ENCODE measurements at places on chromosomes 11 and 22. TPM values are rescaled to one million over a fixed set of nuclear protein-coding genes. Genes with fewer than 3 reads are reported as not detected.
A peak's percentile ranks its signal among the peaks of the same experiment; 100 is the strongest.

GRCh38 chr22:25357606-25358420 lies 138.4 kb downstream of the CRYBB2 start:
- no peak for DNase-seq
- H3K4me3 ChIP-seq, result no peak overlapping the region
- peaks cover 20% of the 10 kb centered on the region for H3K36me3 ChIP-seq
- H3K27me3 ChIP-seq, result no peaks in the 10 kb centered on the region
- H3K27ac ChIP-seq, result no peak overlapping the region

GRCh38 chr22:32735526-32735925 lies 66.0 kb upstream of the TIMP3 start:
- DNase-seq, result no peak
- no peaks in the 10 kb centered on the region for H3K4me1 ChIP-seq
- H3K27me3 ChIP-seq, result no peaks in the 10 kb centered on the region
- no peak overlapping the region for H3K4me3 ChIP-seq
- no peak overlapping the region for H3K27ac ChIP-seq

DNA sequence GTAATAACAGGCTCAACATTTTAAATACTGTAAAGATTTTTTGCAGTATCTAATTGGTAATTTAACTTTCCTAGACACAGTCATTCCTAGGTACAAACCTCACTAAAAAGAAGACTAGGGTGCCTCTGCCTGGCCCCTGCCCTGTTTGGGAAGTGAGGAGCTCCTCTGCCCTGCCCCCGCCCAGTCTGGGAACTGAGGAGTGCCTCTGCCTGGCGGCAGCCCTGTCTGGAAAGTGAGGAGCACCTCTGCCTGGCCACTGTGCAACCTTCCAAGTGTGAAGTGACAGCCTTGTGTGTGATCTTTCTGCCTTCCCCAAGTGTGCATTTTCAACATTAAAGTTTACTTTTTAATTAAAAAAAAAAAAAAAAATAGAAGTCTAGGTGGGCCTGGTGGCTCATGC lies 4.2 kb downstream of the CHORDC1 start:
- no peak overlapping the region for H3K27ac ChIP-seq
- DNase-seq, result no peak
- no peaks in the 10 kb centered on the region for H3K27me3 ChIP-seq
- no peak overlapping the region for H3K4me3 ChIP-seq
- peaks cover 6% of the 10 kb centered on the region for H3K4me1 ChIP-seq

- peaks cover 66% of the 10 kb centered on the region for H3K36me3 ChIP-seq
- H3K4me3 ChIP-seq, result peak overlapping the region; percentile 75
- H3K27me3 ChIP-seq, result no peaks in the 10 kb centered on the region
- peak overlapping the region; percentile 31 for H3K27ac ChIP-seq
Observed at GRCh38 chr11:65502555-65503367, 3.9 kb downstream of the MALAT1 start.

DNA sequence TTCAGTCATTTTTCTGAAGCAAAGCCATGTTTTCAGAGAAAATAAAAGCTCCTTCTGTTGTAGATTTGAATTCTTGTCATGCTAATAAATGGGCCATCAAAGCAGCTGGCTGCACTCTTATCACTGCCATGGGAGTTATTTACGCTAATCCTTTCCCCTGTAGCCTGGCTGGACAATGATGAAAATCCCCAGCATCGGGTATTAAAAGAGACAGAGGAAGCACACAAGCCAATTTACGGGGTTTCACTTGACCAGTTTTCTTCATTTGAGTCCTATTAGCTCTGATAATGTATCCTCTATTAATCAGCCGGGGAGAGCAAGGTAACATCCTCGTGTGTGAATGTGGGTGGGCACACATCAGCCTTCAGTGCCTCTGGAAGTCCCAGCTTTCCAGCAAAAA lies 470.2 kb upstream of the API5 start:
- no peak overlapping the region for H3K27ac ChIP-seq
- no peaks in the 10 kb centered on the region for H3K36me3 ChIP-seq
- no peaks in the 10 kb centered on the region for H3K4me1 ChIP-seq
- H3K27me3 ChIP-seq, result no peaks in the 10 kb centered on the region

Gene LYVE1
- not detected for total RNA-seq

DNA sequence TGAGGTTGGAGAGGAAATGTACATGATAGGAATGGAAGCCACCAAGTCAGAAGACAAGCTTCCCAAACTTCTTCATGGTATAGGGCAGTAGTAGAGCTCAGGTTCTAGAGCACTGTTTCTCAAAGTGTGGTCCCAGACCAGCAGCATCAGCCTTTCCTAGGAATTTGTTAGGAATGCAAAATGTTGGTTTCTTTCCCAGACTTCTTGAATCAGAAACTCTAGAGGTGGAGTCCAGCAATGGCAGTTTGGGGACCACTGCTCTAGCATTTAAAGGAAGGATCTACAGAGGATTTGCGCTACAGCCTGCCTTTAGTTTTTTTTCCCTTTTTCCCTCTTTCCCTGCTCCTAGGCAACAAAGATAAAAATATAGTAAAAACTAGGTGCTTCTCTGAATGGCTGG lies 17.0 kb upstream of the MMP12 start:
- DNase-seq, result no peak
- no peak overlapping the region for H3K27ac ChIP-seq
- H3K4me3 ChIP-seq, result no peak overlapping the region

GRCh38 chr22:37898441-37899181 lies 7.5 kb upstream of the MICALL1 start:
- no peak overlapping the region for H3K27ac ChIP-seq
- H3K4me1 ChIP-seq, result peaks cover 25% of the 10 kb centered on the region
- H3K27me3 ChIP-seq, result no peaks in the 10 kb centered on the region

DNA sequence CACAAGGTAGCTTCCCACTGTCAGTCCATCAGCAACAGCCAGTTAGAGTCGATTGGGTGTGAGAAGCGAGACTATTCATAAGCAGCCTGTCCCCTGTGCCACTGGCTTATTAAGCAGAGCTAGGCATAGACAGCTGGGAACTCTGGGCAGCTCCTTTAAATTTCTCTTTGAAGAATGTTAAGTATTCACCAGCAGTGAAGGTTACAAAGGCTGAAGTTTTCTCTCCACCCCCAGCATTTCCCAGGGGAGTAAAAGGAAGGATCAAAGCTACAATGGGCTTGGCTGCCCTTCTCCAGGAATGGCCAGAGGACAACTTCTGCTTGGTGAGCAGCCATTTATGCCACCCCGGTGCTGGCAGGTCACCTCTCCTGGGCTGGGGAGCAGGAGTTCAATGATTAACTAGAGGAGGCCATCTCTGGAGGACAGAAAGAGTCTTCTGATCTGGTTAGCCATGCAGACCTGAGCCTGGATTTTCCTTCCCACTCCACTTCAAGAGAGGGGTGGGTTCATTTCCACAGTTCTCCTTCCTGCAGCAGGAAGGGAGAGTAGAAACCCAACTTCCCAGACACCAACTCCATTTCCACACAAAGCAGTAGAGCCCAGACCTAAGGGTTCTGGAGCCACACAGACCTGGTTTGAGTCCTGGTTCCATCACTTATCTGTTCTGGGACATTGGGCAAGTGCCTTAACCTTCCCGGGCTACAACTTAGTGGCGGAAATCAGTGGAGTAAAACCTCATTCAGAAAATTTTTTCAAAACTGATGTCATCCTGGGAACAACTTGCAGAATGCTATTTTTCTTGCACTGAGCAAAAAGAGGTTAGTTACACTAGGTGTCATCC lies 22.6 kb downstream of the POU2AF3 start:
- H3K27ac ChIP-seq, result no peak overlapping the region
- H3K4me1 ChIP-seq, result no peaks in the 10 kb centered on the region
- DNase-seq, result no peak
- H3K4me3 ChIP-seq, result no peak overlapping the region
- no peaks in the 10 kb centered on the region for H3K36me3 ChIP-seq

DNA sequence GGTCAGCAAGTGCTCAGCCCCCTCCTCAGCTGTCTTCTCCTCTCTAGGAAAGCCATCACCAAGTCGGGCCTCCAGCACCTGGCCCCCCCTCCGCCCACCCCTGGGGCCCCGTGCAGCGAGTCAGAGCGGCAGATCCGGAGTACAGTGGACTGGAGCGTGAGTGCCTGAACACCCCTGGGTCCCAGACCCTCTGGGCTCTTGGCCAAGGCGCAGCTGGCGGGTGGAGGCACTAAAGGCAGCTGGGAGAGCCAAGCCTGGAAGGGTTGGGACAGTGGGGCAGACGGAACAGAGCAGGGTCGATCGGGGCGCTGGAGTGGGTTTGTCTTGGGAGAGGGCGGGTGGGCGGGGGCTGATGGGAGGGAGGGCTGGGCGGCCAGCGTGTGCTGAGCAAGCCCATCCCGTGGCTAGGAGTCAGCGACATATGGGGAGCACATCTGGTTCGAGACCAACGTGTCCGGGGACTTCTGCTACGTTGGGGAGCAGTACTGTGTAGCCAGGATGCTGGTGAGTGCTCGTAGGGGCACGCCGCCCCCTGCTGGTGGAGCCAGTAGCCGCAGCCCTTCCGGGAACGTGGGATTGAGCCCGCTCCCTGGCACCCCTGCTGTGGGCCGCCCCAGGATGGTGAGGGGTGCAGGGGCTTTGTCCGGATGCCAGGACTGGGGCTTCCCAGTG lies 14.1 kb upstream of the MDK start:
- peaks cover 69% of the 10 kb centered on the region for H3K36me3 ChIP-seq
- H3K4me1 ChIP-seq, result peaks cover 57% of the 10 kb centered on the region
- DNase-seq, result peak; percentile 88
- H3K27ac ChIP-seq, result no peak overlapping the region

DNA sequence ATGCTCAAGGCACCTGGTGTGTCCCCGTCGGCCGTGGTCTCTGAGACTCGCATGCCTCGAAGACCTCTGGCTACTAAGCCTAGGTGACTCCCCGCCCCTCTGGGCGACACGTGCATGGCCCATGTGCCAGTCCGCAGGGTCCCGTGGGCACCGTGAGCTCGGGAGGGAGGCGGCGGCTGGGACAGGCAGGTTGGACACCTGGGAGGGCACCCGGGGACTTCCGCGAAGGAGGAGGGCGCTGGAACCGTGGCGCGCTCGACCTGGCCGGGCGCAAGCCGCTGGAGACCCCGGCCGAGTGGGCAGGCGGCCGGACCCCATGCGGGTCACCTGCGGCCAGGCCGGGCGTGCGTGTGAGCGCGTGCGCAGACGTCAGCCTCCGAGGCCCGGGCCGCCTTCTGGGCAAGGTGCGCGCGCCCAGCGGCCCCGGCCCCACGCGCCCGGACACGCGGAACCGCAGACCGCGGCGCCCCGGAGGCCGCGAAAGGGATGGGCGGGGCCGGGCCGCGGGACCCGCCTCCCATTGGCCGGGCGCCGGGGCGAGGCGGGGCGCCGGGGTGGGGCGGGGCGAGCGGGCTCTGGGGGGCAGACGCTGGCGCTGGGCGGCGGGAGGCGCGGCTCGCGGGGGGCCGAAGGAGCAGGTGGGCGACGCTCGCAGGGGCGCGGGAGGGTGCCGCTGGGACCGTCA lies 579 bp upstream of the RASD2 start:
- peaks cover 26% of the 10 kb centered on the region for H3K4me1 ChIP-seq
- H3K27me3 ChIP-seq, result peaks cover 15% of the 10 kb centered on the region
- peak overlapping the region; percentile 43 for H3K4me3 ChIP-seq
- DNase-seq, result peak; percentile 75
- H3K27ac ChIP-seq, result no peak overlapping the region

Gene POU2AF2
- not detected for total RNA-seq

Gene SAC3D1
- 3.5 TPM for total RNA-seq

DNA sequence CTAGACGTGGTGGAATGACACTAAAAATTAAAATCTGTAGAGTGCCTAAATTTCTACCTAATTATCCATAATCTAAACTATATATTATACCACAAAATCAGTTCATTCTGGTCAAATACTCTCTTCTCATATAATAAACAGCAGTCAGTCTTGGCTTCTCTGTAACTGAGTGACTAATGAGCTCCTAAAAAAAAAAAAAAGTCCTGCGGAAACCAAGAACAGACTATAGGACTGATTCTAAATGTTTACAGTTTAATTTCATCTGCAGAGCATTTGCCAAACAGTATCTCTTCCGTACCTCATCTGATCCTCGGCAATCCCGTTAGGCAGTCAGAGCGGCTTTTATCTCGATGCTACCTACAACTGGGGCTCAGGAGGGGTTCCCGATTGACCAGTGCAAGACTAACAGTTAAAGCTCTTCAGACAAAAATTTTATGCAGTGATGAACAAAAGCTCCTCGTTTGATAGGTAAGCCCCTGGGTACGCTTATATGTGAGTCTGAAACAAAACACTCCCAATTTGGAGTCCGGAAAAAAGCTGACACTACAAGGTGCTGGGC lies 686 bp downstream of the KIF18A start:
- H3K36me3 ChIP-seq, result no peaks in the 10 kb centered on the region
- peak overlapping the region; percentile 91 for H3K27ac ChIP-seq
- peak overlapping the region; percentile 69 for H3K4me3 ChIP-seq
- no peaks in the 10 kb centered on the region for H3K27me3 ChIP-seq
- peaks cover 21% of the 10 kb centered on the region for H3K4me1 ChIP-seq

- no peak overlapping the region for H3K27ac ChIP-seq
- H3K27me3 ChIP-seq, result no peaks in the 10 kb centered on the region
- H3K36me3 ChIP-seq, result peaks cover 2% of the 10 kb centered on the region
- DNase-seq, result no peak
Observed at GRCh38 chr11:113873236-113873626, 2.1 kb downstream of the USP28 start.

- DNase-seq, result no peak
- H3K27me3 ChIP-seq, result peaks cover 3% of the 10 kb centered on the region
- H3K4me3 ChIP-seq, result no peak overlapping the region
- no peaks in the 10 kb centered on the region for H3K36me3 ChIP-seq
Observed at GRCh38 chr11:112017538-112017937, 7.7 kb upstream of the DLAT start.

DNA sequence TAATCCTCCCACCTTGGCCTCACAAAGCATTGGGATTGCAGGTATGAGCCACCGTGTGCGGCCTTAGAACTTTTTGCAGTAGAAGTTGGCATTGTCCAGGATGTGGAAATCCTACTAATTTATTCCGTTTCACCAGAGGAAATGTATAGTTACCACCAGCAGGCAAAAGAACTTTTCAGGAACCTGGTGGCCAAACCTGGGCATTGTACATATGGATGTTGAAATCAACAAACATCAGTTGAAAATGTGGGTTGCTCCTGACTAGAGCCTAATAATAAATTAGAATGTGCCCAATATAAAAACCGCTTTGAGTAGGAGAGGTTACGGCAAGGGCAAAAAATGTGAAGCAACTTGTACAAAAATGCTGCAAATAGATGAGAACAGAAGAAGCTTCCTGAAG lies 40.7 kb upstream of the XBP1 start:
- no peak for DNase-seq
- H3K27ac ChIP-seq, result no peak overlapping the region
- no peak overlapping the region for H3K4me3 ChIP-seq
- H3K27me3 ChIP-seq, result no peaks in the 10 kb centered on the region
- H3K4me1 ChIP-seq, result no peaks in the 10 kb centered on the region
- no peaks in the 10 kb centered on the region for H3K36me3 ChIP-seq

DNA sequence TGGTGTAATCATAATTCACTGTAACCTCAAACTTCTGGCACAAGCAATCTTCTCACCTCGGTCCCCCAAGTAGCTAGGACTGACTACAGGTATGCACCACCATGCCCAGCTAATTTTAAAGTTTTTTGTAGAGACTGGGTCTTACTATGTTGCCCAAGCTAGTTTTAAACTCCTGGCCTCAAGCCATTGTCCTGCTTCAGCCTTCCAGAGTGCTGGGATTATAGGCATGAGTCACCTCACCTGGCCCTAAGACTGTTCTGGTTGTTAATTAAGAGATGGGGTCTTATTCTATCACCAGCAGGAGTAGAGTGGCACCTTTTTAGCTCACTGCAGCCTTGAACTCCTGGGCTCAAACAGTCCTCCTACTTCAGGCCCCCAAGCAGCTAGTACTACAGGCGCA lies 52.0 kb upstream of the DEPDC7 start:
- H3K27me3 ChIP-seq, result no peaks in the 10 kb centered on the region
- H3K4me3 ChIP-seq, result no peak overlapping the region
- no peaks in the 10 kb centered on the region for H3K4me1 ChIP-seq

GRCh38 chr11:82775736-82776346 lies 42.2 kb upstream of the FAM181B start:
- DNase-seq, result peak; percentile 40
- no peak overlapping the region for H3K27ac ChIP-seq
- H3K4me3 ChIP-seq, result no peak overlapping the region
- H3K36me3 ChIP-seq, result no peaks in the 10 kb centered on the region
- H3K27me3 ChIP-seq, result no peaks in the 10 kb centered on the region

Gene B4GALNT4
- total RNA-seq, result 0.66 TPM

All from natural killer cell (primary cell).